ENCODE measurements at places on chromosomes 12 and 14.

- no peak for DNase-seq
Measured at GRCh38 chr14:75422169-75422568, 5.7 kb upstream of the JDP2 start.

- DNase-seq: no peak
Measured at GRCh38 chr14:105173145-105173544, 4.6 kb upstream of the JAG2 start.

DNA sequence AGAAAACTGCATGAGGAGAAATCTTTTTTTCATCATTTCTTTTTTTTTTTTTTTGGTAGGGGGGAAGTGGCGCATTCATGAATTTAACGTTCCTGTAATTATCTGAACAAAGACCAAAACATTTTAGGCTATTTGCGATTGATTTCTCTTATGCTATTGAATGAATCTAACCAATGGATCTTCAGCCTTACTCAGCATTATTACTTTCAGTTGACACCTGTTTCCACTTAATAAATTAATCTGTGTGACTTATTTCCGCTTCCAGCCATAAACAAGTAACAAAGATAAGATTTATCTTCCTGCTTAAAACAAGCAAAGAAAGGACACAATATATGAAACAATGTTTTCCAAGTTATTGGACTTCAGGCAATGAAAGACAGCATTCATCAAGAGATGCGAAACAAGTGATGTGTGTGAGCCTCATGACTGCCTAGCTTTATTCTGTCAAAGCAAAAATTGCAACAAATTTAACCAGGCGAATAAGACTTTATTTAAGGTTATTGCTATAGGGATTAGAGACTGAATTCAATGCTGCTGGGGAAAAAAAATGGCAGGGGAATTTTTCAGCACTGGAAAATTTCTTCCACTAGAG lies 1026.9 kb downstream of the LRFN5 start:
- no peak for DNase-seq

DNA sequence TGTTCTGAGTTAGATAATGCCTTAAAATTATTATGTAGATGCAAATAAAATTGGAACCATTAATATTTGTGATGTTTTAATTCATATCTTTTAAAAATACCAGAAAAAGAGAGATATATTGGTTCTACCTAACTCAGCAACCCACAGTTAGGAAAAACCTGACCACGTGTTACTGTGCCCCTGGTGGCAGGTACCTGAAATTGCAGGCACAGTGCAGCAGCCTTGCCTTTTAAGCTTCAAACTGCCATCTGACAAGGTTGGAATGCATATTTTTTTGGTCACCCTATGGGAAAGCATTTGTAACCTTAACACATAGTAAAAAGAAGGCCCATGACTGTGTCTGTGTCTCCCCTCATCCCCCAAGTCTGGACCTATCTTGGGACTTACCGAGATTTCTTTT lies 109.4 kb upstream of the NOS1 start:
- no peak for DNase-seq

- no peak for DNase-seq
Measured at GRCh38 chr14:101412739-101413138, 148.6 kb upstream of the DIO3 start.

DNA sequence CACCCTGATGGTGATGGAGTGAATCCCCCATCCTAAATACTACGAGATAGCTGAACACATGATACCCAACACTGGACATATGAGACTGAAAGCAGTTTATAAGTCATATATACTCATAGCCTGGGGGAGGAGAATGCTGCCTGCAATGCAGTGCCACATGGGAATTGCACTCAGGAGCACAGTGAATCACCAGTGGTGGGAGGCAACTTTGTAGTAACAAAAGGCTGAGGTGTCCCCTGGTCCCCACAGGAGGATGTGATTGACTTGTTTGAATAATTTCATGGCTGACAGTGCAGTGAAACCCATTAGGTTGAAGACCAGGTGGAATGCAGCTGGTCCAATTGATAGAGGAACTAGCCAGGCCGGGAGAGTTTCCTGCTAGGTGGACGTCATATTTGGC lies 20.2 kb downstream of the CCDC38 start:
- DNase-seq: no peak

- DNase-seq: no peak
Measured at GRCh38 chr12:29733060-29733459, 50.7 kb downstream of the TMTC1 start.

DNA sequence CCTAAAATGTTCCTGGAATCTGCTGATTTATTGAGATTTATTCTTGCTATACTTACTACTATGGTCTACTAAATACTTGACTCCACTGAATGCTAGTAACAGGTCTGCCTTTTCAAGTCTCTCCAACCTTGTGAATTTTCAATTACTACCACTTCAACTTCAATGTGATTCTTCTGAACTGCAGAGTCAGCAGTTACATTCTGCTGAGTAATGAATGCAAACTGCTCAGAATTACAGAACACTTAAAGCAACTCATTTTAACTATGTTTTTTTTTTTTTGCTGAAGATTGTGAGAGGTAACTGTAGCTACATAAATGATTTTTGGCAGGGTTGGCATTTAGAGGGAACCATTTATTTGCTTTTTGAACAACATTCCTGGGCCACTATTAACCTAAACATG lies 41.8 kb downstream of the ARF6 start:
- no peak for DNase-seq

All from kidney glomerular epithelial cell (primary cell).